ENCODE measurements at places on chromosomes 2 and 18. TPM values are rescaled to one million over a fixed set of nuclear protein-coding genes. Genes with fewer than 3 reads are reported as not detected.

SLC4A3 gene
- total RNA-seq, result 0.10 TPM

SLC19A3 gene
- not detected for total RNA-seq

C1GALT1C1L gene
- not detected for total RNA-seq

SEMA4C gene
- 7.5 TPM for total RNA-seq

TEX44 gene
- not detected for total RNA-seq

C18orf54 gene
- 0.42 TPM for total RNA-seq

ASB3 gene
- 33.7 TPM for total RNA-seq

ALK gene
- not detected for total RNA-seq

SRD5A2 gene
- not detected for total RNA-seq

RNF152 gene
- total RNA-seq, result 0.73 TPM

L3MBTL4 gene
- 3.0 TPM for total RNA-seq

ANKRD62 gene
- not detected for total RNA-seq

TWIST2 gene
- total RNA-seq, result 0.21 TPM

VWC2L gene
- under 0.01 TPM for total RNA-seq

ASXL3 gene
- total RNA-seq, result under 0.01 TPM

SP5 gene
- total RNA-seq, result not detected

SCN2A gene
- total RNA-seq, result under 0.01 TPM

NEB gene
- 2.0 TPM for total RNA-seq

HOXD1 gene
- not detected for total RNA-seq

FHL2 gene
- 2.2 TPM for total RNA-seq

MOB1A gene
- total RNA-seq, result 286 TPM

Data from mononuclear cell (primary cell).